ENCODE measurements at places on chromosomes 3 and 15. TPM values are rescaled to one million over a fixed set of nuclear protein-coding genes. Genes with fewer than 3 reads are reported as not detected.

Gene MYZAP
- total RNA-seq: 6.8 TPM

Gene FMN1
- total RNA-seq: 27.5 TPM

Gene FBXW12
- not detected for total RNA-seq

- no peaks in the 10 kb centered on the region for H3K36me3 ChIP-seq
- no peak for DNase-seq
- H3K4me1 ChIP-seq: peaks cover 13% of the 10 kb centered on the region
These were observed 1.1 kb downstream of the ITPR1 start for GRCh38 chr3:4493941-4494894.

DNA sequence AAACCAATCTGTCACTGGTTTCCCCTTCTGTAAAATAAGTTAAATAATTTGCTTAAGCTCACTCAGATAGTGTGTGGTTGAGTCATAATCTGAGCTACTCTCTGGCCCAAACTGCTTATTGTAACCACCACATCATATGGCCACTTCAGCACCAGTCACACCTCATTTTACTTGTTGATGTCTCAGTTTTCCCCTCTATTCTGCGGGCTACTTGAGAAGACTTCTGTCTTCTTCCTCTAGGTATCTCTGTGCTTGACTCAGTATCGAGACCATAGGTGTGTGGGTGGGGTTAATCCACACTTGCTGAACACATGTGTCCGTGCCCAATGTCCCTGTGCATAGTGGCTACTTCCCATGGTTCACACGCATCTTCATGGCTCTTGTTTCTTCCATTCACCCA, 32.9 kb downstream of the CRYGS start:
- no peaks in the 10 kb centered on the region for H3K36me3 ChIP-seq
- no peak overlapping the region for H3K4me3 ChIP-seq
- H3K27me3 ChIP-seq: no peaks in the 10 kb centered on the region
- H3K27ac ChIP-seq: no peak overlapping the region
- no peaks in the 10 kb centered on the region for H3K4me1 ChIP-seq

Data from thoracic aorta (tissue), 2 donors.